Glutamatergic neuron (in vitro differentiated cells): ENCODE measurements at places on chromosomes 13 and 19. TPM values are rescaled to one million over a fixed set of nuclear protein-coding genes. Genes with fewer than 3 reads are reported as not detected.

Gene KCNJ14
- total RNA-seq, result 1.0 TPM

- no peaks in the 10 kb centered on the region for H3K27me3 ChIP-seq
- no peak for DNase-seq
- no peaks in the 10 kb centered on the region for H3K36me3 ChIP-seq
Measured at GRCh38 chr13:42652642-42653415, 78.9 kb downstream of the TNFSF11 start.

DNA sequence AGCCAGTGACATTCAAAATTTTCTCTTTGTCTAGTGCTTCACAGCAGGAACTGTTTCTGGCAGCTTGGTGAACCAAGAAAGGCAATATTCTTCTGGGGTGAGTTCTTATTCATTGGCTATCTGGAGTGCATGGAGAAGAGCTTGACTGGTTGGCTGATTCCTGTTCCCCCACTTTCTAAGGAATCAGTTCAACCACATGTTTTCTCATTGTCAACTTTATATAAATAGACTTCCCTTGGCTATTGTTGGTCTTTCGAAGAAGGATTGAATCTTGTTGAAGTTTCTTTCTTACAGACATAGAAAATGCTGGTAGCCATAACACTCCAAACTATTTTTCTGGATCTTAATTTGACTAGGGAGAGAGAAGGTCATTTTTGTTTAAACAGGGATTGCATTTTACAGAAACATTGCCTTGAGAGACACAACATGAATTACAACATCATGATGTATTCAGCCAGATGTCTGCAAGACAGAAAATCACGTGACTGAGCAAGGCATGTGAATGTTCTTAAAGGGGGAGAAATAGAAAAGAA lies 85.2 kb downstream of the EDNRB start:
- H3K27me3 ChIP-seq, result no peaks in the 10 kb centered on the region
- no peak for DNase-seq

GRCh38 chr13:51101636-51102235 lies 9.3 kb downstream of the C13orf42 start:
- H3K4me3 ChIP-seq, result no peak overlapping the region
- no peaks in the 10 kb centered on the region for H3K36me3 ChIP-seq
- no peak overlapping the region for H3K27ac ChIP-seq

- H3K4me1 ChIP-seq, result peaks cover 3% of the 10 kb centered on the region
- no peak overlapping the region for H3K4me3 ChIP-seq
- H3K36me3 ChIP-seq, result no peaks in the 10 kb centered on the region
- DNase-seq, result no peak
Measured at GRCh38 chr19:10854350-10855089, 6.3 kb downstream of the C19orf38 start.
